GM23338 (cell line): ENCODE measurements at places on chromosomes 11 and 22.
A peak's percentile ranks its signal among the peaks of the same experiment; 100 is the strongest.

DNA sequence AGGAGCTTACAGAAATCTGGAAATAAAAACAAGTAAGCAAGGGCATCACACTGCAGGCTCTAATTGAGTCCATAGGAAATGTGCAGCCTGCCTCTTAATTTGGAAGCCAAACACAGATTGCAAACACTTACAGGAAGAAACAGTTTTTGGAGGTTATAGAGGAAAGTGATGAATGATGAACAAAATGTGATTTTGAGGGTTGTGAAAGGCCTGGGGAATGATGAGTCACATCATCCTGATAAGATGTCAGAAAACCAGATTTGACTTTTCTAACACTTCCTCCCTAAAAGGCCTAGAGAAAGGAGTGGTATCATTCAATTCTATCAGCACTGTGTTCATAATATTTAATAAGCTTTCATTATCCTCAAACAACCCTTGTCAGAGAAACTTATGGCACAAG lies 96.6 kb upstream of the POU2AF2 start:
- DNase-seq = no peak

DNA sequence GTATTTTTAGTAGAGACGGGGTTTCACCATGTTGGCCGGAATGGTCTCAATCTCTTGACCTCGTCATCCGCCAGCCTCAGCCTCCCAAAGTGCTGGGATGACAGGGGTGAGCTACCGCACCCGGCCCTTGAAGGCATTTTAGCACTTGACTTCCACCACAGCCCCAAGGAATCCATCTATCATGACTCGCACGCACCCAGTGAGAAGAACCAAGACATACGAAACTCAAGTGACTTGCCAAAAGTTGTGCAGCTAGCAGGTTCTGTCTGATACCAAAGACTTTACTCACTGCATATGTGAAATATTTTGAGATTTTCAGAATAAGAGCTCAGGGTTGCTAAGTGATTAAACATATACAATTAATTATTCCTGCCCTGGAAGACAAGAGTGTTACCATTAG lies 21.0 kb downstream of the FLI1 start:
- no peak for DNase-seq

- peak; percentile 58 for DNase-seq
These were observed 2.7 kb downstream of the NEAT1 start for GRCh38 chr11:65425105-65425970.

GRCh38 chr11:111939836-111940604 lies 2.9 kb downstream of the DIXDC1 start:
- no peak for DNase-seq

- no peak for DNase-seq
These were observed 35.0 kb upstream of the SCGB1A1 start for GRCh38 chr11:62383822-62384221.

DNA sequence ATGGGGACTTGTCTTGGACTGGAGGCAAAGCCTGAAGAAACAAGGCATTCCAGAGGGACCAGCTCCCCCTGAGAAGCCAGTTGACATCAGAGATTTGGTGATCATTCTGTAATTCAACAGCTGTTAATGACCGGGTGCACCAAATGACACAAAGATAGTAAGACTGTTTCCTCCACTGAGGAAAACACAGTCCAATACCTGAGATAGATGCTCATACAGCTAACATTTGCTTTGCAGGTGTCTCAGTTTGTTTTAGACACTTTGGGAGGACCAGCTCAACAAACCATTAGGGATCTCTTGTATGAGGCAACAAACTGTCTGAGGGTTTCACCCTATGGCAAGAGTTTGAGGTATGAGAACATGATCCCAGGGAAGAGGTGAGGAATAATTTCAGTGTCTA lies 237.2 kb upstream of the PLET1 start:
- DNase-seq = no peak

- DNase-seq = no peak
These were observed 1.4 kb upstream of the VWA5A start for GRCh38 chr11:124113890-124114289.

DNA sequence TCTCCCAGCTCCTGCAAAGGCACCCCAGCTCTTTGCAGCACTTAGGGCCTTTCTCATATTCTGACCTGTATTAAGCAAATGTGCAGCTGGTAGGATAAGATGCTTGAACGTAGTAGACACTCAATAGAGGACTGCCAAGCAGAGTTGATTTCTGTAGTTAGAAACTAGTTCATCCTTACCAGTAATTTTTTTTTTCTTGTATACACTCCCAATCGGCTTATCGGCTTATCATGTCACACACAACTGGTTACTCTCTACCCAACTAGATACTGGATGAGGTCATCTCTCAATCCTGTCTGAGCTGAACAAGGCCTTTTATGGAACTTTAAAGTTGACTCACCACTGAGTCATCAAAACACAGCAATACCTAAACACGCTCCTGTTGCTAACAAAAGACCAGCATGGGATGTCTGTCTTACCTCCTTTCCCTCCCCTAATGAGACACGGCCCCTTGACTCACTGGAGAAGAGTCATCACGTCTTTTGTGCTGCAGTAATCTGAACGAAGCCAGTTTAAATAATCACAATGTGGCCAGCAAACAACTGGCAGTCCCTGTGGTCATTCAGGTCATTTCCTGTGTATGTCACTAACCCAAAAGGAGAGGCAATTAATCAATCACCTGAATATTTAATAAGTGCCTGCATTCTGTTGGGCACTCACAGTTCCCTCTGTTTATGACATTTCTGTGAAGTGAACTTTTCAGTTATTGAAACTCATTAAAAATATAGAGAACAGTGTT lies 7.5 kb upstream of the WEE1 start:
- peak; percentile 85 for DNase-seq

DNA sequence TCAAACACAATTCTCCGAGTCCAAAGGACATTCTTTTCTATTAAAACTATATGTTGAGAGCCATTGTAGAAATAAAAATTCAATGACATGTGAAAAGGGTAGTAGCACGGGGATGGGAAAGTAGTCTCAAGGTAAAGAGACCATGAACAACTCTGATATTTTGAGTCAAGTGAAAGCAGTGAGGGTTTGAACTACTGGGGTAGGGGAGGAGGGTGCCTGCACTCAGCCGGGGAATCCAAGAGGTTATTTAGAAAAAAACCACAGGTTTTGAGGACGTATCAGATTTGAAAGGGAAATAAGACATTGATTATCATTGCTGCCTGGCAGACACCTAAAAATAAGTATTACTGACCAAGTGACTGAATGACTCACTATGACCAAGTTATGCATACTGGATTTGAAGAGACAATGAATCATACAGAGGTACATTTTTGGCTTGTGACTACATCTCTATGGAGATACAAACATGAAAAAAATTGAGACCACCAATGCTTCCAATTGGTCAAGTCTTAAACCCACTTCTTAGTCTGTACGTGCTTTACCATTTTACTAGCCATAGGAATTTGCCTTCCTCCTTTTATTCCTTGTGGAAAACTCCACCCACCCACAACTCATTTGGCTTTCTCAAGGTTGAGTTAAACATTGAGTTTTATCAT lies 2.2 kb upstream of the OR52H1 start:
- DNase-seq = no peak

- DNase-seq = no peak
These were observed 848 bp upstream of the TRPC6 start for GRCh38 chr11:101584655-101585054.

GRCh38 chr11:79092791-79093353 lies 348.0 kb downstream of the TENM4 start:
- no peak for DNase-seq

DNA sequence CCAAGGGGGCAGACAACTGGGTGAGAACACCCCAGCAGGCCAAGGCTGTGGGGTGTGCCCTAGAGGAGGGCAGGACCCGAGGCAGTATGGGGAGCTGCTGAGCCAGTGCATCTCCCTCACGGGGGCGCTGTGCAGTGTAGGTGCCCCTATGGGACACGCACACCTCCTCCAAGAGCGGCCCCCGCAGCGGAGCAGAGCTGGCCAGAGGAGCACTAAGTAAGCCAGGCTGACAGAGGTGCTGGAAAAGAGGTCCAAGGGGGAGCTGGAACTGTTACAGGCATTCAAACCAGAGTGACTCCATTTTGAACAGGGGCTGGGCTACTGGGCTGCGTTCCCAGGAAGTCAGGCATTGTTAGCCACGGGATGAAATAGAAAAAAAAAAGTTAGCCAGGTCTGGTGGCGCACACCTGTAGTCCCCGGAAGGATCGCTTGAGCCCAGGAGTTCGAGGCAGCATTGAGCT lies 41.8 kb downstream of the TST start:
- peak; percentile 94 for DNase-seq

DNA sequence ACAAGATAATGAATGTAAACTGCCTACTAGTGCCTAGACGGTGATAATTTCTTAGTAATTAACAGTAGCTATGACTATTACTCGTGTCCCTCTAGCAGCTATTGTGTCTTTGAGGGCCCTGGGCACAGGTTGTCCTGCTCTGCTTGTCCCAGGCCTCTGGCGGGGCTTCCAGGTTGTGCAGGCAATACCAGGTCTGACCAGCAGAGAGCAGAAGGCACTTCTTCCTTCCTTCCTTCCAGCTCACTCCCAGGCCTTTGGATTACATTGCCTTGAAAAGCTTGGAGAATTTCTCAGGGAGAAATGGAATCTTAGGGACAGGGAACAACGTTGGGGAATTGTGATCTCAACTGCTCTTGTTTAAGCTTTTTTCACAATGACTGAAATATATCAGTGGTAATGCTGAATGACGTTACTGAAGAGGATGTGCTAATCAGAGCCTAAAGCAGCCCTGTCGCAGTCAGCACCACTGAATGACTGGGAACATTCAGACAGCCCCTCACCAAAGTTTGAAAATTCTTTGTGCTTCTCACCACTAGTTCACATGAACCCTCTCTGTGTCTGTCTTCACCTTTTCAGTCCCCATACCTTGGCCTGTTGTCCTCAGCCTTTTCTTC lies 8.4 kb upstream of the CCKBR start:
- peak; percentile 90 for DNase-seq

DNA sequence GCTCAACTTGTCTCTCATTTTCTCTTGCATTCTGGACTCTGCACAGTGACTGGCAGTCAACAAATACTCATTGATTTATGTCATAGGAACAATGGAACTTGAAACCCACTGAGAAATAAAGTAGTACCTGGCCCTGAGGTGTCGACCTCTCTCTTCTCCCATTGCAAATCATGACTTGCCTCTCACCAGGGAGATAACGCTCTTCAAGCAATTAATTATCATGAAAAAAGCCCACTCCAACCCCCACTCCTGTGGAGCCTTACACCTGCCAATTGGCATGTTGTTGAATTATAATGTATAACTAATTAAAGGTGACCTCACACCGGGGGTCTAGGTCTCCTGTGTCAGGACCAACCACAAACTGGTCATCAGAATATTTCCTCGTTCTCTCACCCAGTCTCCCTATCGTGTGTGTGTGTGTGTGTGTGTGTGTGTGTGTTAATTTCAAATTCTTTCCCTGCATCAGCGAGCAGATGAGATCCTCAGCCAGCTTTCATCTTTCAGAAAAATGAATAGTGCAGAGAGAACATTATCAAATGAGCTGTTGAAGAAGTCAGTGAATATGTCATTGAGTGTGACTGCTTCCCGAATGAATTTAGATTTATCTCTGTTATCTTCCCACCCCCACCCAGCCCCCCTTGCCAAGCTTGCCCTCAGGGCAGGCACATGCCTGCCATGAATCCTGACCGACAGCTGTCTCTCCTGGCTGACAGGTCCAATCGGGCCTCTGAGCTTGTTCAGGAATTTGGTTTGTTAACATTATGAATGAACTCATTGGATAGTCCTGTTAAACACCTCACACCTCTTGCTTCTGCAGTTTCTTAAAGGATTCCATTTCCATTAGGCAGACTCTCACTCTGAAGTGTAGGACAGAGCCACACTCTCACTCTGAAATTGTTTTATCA lies 357.4 kb downstream of the INSC start:
- DNase-seq = peak; percentile 27

GRCh38 chr22:19226428-19226827 lies 47.9 kb upstream of the SLC25A1 start:
- DNase-seq = no peak

GRCh38 chr11:44785856-44786607 lies 59.3 kb downstream of the TSPAN18 start:
- peak; percentile 58 for DNase-seq

GRCh38 chr22:29351042-29351441 lies 35.5 kb upstream of the RASL10A start:
- no peak for DNase-seq

GRCh38 chr11:45881708-45882368 lies 3.6 kb upstream of the MAPK8IP1 start:
- no peak for DNase-seq

- DNase-seq = no peak
These were observed 20.3 kb upstream of the MALAT1 start for GRCh38 chr11:65478388-65479183.

GRCh38 chr11:126277780-126278179 lies 5.1 kb upstream of the TIRAP start:
- no peak for DNase-seq

DNA sequence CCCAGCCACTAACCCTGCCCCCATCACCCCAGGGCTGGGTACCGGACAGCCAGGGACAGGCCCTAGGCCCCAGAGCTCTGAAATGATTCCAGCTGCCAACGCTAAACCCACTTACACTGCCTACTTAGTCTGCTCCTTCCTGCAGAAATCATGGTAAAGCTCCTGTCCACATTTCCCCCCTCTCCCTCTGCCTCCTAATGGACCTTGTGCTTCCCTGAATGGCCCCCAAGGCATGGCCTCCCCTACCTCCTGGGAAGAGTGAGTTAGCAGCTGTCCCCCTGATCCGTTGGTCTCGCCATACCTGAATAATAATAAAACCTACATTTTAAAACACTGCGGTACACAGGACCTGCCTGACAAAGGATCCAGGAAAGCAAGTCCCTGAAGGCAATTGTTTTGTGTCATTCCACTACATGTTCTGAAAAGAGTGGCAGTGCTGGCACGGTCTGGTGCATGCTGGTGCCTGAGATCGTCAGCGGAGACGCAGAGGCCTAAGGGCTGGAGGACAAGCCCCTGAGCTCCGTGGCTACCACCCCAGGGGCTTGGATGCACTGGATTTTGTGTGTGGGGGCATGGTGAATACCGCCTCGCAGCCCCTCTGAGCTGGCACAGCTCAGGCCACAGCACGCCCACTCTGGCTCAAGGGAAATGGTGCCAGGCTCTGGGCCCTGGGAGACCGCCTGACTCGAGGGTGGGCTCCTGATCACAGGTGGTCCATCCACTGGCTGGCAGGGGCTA lies 186.3 kb downstream of the CTTN start:
- no peak for DNase-seq
